Activated CD4-positive, CD25-positive, alpha-beta regulatory T cell treated with anti-CD3 and anti-CD28 coated beads, Interleukin-2, amount 50 U/mL, for 72 hours (primary cell): ENCODE measurements at places on chromosomes 11 and 22.
A peak's percentile ranks its signal among the peaks of the same experiment; 100 is the strongest.

DNA sequence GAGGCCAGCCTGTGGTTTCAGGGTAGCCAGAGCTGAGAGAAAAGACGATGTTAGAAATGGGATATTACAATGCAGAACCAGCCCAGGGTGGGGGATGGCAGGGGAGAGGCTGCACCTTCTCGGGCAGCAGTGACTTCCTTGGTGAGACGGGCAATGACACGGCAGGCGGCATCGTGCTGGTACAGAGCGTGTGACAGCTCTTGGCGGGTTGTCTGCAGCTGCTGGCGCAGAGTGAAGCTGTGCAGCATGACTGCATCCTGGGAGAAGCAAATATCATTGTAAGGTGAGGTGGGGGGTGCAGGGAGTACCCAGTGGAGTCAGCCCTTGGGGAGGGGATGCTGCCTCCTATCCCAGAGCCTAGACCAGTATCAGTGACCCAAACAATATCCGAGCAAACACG is 3.8 kb downstream of the PRPF19 start:
- DNase-seq = no peak

DNA sequence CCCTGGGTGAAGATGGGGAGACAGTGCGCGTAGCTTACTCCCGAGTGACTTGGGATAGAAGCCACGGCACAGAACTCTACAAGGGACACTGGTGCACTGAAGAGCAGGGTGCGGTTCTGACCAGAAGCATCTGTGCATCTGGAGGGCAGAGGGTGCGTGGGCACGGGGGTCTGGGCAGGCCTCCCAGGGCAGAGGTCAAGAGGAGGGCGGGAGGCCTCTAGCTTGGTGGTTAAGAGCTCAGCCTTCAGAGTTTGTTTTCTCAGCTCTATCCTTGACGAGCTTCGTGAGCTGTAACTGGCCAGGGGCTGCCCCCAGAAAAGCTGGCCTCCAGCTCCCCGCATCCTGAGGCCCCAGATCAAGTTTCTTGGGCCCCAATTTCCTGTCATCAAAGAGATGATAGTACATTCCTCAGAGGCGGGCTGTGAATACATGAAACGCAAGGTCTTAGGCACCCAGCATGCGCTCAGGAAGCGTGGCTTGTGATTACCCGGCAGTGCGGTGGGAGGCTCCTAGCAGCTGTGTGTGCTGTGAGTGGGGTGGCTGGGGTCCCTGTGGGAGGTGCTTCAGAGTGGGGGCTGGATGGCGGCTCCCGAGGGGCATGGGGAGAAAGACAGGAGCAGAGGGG is 6.0 kb upstream of the BID start:
- no peak for DNase-seq

DNA sequence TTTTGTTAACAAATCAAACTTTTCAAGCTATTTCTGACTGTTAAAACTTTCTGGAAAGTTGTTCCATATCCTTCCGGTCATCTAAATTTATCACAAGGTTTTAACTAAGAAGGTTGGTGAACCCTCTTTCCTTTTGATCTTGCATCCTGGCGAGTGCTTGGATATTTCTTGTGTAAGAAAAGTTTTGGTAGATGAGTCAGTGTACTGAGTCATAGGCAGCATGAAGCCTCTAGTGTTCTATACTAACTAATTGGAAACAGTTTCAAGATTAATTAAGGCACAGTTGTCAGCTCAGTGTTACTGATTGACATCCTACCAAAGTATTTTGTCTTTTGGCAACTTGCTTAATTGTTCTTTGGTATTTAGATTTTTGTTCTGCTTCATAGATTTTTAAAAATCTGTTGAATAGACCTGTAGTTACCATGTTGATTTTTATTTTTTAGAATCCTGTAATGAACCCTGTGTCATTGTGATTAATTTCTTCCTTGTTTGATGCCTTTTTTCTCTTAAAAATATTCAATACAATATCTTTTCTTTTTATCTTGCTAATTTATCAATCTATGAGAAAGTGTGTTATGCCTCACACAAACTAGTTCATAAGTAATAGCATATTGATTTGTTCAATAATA is 38.0 kb downstream of the METTL15 start:
- no peak for DNase-seq

- DNase-seq = no peak
These were observed 3.0 kb upstream of the CHRNA10 start for GRCh38 chr11:3674189-3674588.

DNA sequence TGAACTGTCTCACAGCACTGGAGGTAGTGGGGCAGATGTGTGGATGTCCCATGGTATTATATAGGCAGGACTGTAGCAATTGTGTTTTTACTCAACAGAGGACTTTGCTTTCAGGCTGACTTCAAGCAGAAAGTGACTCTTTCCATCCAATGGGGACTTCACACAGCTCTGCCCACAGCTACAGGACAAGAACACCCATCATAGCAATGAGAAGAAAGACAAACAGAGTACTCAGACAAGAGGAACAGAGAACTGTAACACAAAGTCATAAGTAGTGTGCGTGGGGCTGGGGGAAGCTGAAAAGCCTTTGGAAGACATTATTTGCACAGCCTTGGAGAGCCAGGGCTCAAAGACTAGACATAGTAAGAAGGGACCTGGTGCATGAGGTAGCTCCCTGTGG is 70.3 kb downstream of the CCDC81 start:
- DNase-seq = no peak

DNA sequence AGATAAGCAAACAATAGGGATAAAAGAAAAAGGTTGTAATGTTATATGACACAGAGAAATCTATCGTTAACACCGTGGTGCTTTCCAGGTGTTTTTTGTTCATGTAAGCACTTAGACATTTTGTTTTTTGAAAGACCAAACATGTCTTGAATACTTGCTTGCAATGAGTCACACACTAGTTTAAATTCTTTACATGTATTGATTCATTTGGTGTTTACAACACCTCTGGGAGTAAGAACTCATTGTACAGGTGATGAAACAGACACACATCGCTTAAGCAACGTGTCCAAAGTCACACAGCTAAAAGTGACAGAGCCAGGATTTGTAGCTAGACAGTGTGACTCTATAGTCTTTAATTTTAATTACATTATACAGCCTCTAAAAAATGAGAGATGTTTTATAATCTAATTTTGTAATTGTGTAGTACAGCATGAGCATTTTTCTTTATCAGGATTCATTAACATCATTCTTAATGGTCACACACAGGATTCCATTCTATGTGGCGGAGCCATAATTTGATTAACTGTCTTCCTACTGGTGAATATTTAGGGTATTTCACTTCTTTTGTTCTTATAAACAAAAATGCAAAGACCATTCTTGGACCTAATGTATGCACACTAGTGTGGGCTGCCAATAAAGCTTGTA is 148.8 kb downstream of the DBX1 start:
- no peak for DNase-seq

- no peak for DNase-seq
These were observed 19.9 kb upstream of the BACE1-AS start for GRCh38 chr11:117271208-117271607.

- no peak for DNase-seq
These were observed 4.0 kb downstream of the OOSP4A start for GRCh38 chr11:59967677-59968394.

DNA sequence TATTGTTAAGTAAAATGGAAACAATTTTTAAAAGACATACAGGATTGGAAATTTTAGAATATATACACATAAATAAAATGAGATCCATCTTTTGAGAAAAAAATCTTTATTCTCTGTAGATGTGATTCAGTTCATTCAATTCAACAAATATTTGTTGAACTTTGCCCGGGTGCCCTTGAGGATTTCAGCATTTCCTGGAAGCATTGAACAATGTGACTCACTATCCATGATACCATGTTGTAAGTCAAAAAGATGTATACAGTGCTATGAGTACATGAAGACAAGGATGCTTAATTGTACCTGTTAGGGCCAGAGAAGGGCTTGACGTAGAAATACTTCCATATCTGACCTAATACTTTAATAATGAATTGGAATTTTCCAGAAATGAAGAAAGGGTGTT is 353.7 kb downstream of the METTL15 start:
- DNase-seq = no peak

- no peak for DNase-seq
These were observed 36.7 kb upstream of the VWA5A start for GRCh38 chr11:124078591-124078990.

DNA sequence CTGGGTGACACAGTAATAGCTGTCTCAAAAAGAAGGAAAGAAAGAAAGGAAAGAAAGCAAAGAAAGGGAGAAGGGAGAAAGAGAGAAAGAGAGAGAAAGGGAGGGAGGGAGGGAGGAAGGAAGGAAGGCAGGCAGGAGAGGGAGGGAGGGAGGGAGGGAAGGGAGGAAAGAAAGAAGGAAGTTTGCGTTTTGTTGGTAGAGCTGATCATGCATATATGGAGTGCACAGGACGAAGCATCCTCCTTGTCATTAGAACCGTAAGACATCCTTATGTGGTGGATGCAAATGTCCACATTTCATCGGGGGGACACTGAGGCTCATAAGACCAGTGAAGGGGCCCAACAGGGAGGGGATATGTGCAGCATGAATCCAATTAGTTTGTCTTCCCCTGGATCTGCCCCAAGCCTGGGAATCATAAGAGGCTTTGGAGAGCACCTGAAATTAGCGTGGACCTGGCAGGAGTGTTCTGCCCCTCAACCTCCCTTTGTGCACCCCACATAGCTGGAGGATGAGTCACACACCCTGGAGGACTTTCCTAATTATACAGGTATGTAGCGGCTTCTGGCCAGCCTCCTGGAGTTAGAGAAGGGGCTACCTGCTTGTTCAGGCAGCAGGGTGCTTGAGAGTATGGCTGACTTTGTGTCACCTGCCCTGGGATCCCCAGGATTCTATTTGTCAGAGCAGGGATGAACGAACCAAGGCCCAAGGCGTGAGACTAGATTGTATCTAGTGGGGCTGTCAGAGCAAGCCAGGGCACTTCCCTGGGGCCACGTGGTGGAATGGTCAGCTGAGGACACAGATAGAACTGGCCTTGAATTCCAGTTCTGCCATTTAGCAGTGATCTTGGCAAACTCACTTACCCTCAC is 119.7 kb upstream of the CD82 start:
- DNase-seq = no peak

GRCh38 chr11:29786092-29786491 is 230.7 kb downstream of the KCNA4 start:
- DNase-seq = no peak

- DNase-seq = no peak
These were observed 1386.2 kb downstream of the BRD1 start for GRCh38 chr22:48441553-48441850.

GRCh38 chr11:47259232-47259977 is 1.6 kb downstream of the NR1H3 start:
- no peak for DNase-seq

GRCh38 chr11:134386945-134387344 is 25.1 kb downstream of the B3GAT1 start:
- DNase-seq = no peak

DNA sequence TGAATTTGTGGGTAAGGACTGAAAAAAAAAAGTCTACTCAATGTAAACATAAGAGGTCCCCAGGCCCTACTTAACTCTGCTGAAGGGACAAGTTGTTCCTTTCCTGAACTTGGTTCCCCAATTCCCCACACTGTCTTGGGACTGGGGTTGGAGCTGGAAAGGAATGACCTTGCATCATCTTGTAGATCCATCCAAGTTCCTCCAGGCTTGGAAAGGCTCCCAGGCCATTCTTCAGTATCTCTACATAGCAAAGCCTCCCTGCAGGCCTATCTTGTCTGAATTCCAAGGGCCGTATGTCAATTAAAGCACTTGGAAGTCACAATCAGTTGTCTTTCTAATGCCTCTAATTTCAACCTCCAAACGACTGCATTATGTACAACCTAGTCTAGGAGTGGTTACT is 361.2 kb downstream of the TMEM135 start:
- DNase-seq = no peak

DNA sequence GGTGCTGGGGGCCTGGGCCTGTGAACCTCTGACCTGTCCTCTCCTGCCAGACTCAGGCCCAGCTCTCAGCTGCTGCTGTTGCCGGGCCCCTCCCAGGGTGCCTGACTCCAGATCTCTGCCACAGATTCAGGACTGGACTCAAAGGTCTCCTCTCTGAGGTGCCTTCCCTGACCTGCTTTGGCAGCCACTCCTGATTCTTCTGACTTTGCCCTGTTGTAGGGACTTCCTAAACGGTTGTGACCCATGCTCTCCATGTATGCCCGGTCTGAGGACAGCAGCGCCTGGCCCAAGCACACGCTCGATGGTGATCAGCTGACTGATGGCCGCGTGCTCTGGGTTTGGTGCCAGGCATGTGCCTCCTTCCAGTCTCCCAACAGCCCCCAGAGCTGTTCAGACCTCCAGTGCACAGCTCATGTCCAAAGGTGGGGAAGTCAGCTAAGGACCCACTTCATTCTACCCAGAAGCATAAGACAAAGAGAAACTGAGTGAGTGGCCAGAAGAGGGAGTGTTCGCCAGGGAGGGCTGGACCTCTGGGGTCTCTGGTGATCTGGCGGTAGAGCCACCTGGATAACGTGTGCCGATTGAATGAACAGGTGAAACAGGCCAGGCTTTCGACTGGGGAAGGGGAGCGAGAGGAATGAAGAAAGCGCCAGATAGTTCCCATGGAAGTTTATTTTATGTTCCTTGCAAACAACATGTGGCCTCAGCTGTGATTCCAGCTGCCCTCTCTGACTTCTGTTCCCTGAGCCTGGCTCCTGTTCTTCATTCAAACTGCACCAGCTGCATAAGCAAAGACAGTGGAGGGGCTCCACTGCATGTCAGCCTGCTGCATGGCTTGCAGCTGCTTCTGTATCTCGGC is 8.1 kb upstream of the TOP3B start:
- DNase-seq = no peak

DNA sequence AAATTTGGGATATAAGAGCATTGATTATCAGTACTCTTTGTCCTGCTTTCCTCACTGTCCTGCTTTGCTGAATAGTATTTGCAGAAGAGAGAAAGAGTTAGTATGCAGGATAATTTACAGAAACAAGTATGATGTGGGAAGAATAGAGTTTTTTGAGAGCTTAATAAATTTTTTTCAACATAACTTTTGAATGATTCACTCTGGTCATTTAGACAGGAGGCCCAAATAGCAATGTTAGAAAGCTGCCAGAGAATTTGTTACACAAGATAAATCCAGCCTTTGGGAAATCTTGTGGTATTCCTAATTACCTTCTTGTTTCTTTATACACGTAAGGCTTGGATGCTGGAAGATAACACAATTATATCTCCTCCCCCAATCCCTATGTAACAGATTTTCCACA is 484.6 kb downstream of the CNTN5 start:
- no peak for DNase-seq

GRCh38 chr22:47547881-47548650 is 785.6 kb downstream of the TBC1D22A start:
- DNase-seq = no peak

- peak; percentile 46 for DNase-seq
These were observed 26.9 kb downstream of the POLR3H start for GRCh38 chr22:41517172-41518047.

GRCh38 chr11:37811349-37811748 is 1213.3 kb upstream of the RAG2 start:
- no peak for DNase-seq

DNA sequence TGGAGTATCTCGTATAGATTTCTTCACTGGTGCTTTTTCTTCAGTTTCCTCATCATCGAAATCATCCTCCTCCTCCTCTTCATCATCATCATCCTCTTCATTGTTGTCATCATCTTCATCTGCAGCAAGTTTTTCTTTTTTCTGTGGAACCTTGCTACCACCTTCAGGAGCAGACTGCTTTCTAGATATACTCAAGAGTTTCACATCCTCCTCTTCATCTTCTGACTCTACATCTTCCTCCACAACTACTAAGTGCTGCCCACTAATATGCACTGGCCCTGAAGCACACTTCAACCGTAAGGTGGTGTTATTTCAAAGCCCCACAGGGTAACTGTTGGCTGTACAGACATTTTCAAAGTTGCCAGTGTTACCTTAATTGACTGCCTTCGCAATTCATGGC is 17.1 kb downstream of the OR2AT4 start:
- no peak for DNase-seq
